ENCODE measurements at places on chromosomes 4 and X.

DNA sequence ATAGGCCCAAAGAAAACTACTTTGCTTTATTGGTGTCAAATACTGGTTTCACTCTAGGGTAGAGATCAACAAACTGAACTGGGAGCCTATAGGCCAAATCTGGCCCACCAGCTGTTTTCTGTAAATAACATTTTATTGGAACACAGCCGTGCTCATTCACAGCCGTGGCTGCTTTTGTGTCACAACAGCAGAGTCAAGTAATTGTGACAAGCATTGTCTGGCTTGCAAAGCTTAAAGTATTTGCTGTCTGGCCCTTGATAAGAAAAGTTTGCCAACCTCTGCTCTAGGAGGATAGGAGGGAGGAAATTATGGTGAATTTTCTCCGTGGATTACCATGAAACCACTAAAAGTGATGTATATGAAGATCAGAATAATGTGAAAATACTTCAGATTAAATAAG, 53.4 kb downstream of the GPAT3 start:
- no peak for DNase-seq

DNA sequence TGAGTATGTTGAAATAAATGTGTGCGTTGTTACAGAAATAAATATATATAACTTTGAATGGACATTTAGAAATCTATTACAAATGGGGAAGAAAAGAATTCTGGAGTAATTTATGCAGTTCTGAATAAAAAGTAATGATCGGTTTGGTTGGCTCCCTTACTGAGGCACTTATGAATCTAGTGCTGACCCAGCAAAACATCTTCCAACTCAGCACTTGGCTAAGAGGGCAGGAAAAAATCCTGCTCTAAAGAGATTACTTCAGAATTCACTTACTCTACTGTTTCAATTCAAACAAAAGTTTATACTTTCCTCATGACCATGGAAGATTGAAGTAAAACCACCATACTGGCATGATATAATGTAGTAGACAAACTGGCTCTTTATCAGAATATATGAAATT, 123.9 kb upstream of the RXFP1 start:
- no peak for DNase-seq

- DNase-seq, result no peak
Observed at GRCh38 chr4:89213382-89213701, 94.3 kb downstream of the GPRIN3 start.

GRCh38 chrX:35562395-35562794, 235.7 kb upstream of the MAGEB16 start:
- no peak for DNase-seq

- DNase-seq, result no peak
Observed at GRCh38 chrX:79415056-79415455, 47.9 kb upstream of the ITM2A start.

All from AG08395 (cell line).